ENCODE measurements at places on chromosomes 2 and 18.
A peak's percentile ranks its signal among the peaks of the same experiment; 100 is the strongest.

DNA sequence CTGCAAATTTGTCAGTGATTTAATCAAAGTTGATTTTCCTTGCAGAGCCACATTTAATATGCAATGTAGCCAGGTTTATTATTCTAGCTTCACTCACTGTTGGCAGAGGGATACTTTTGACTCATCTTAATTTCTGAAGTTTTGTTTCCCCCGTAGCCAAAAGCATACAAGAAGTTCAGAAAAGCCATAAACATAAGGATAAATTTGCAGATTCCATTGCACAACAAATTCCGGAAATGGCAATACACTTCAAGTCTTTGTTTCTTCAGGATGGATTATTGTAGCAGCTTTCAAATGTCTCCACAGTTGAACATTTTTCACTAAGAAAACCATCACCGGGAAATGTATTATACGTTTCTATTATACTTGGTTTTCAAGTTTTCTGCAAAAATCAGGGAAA lies 88.0 kb upstream of the ZCCHC2 start:
- DNase-seq = no peak

DNA sequence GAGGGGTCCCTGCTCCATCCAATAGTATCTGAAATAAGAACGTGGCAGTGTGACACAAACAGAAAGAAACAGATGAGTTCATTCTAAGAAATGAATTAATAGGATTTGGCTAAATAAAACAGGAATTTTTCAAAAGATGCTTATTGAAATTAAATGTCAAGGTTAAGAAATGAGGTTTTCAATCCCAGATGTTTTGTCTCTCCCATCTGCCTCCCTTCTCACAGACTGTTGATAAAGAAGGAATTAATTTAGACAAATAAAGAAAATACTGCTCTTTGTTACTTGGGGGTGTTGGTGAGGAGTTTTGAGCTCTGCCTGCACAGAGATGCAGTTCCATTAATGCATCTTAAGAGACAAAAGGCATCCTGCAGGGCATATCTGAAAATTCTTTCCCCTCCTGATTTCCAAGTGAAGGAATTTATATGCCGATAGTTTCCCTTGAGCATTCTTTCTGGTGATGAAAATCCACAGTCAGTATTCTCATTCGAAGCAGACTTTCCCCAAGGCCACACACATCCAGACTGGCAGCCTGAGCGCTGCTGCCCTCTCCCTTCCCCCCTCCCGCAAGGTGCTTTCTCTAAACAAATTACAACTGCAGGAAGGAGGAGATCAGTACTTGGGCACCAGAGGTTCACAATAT lies 385.4 kb upstream of the RND3 start:
- peak; percentile 40 for DNase-seq

DNA sequence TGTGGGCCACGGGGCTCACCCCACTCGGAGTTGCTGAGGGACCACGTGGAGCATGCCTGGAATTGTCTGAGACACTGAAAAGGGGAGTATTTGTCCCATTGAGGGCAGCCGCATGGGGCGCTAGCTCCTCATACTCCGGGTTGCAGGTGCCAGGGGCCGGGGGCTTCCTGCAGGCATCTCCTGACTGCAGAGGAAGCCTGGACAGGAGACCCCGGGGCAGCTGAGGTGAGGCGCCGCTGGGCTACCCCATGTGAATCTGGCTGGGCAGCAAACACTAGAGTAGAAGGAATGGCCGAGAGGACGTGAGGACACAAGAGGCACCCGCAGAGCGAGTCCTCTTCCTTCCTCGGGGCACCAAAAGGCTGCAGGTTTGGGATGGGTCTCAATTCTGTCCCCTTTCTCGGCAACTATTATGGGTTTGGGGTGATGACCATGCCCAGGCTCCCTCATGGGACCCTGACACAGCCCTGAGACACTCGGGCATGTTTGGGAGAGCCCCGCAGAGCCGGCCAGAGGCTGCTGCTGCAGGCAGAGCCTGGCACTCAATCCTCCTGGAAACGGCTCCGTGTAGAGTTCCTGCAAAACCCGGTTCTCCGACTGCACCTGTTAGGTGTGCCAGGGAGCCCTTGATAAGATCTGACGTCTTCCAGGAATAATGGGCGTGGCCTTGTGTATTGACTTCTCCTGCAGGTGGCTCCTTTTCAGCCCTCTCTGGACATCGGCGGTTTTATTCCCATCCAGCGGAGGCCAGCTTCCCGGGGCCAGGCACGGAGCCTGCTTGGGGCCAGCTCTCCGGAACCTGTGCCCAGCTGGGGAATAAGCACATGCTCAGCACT lies 77.0 kb downstream of the CTIF start:
- DNase-seq = no peak

GRCh38 chr2:151790689-151791088 lies 37.5 kb downstream of the ARL5A start:
- DNase-seq = no peak

DNA sequence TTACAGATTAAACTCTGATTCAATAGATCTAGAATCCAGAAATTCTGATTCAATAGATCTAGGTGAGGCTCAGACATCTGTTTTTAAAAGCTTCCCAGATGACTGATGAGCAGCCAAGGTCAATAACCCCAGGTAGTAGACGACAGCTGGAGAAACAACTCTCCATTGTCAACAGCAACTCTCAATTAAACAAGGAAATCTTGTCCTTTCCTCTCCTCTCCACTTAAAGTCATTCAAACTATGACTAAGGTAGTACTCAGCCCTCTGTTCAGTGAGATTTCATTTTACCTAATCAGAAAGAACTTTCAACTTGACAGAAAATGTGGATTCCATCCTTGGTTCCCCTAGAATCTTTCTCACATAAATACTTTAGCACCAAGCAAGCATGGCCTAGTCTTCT lies 94.6 kb upstream of the SCG2 start:
- peak; percentile 17 for DNase-seq

DNA sequence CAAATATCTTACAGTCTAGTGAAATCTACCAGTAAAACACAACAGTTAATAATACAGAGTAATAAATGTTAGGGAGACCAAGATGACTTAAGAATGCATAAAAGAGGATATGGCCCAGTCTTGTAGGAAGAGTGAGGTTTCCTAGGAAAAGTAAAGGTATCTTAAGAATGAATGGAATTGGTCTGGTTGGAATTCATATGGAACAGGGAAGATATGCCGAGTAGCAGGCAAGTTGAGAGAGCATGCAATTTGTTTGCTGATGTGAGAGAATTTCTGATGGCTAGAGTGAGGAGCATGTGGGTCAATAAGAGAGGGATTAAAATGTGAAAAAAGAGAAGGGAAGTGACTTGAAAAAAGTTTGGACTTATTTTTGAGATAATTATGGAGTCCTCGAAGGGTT lies 512.9 kb upstream of the ZEB2 start:
- peak; percentile 38 for DNase-seq

- peak; percentile 53 for DNase-seq
These were observed 3.6 kb downstream of the ARID5A start for GRCh38 chr2:96540136-96540535.

DNA sequence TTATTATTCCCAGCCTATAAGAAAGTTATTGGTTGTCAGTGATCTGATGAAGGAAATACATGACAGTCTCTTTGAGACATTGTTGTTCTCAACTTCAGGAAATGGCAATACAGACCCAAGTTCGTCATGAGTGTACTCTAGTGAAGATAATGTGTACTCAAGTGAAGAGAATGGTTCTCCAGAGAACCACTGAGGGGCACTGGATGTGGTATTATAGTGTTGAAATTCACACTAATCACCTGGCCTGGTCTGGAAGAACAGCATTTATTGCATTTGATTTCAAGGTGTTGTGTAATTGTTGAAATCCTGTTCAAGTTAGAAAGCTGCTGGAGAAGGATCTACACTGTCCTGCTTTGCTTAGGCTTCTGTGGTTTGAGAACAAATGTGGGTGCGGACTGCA lies 23.4 kb upstream of the OTX1 start:
- DNase-seq = no peak

GRCh38 chr2:240765007-240765406 lies 55.0 kb downstream of the KIF1A start:
- no peak for DNase-seq

DNA sequence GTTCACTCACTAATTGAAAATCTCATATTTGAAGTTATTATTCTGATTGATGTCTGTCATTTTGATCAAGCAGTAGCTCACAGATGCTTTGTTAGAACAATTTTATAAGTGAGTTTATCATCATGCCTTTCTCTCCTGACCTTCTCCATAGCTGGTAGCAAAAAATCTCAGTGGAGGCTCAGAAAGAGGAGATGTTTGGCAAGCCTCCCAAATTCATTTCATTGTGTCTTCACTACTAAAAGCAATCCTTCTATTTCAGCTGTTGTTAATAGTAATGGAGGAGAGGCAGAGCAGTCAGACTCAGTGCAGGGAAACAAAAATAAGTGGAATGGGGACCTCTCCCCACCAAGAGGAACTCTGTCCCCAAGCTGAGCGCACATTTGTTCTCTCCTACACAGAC lies 2127.8 kb upstream of the CELF4 start:
- peak; percentile 20 for DNase-seq

DNA sequence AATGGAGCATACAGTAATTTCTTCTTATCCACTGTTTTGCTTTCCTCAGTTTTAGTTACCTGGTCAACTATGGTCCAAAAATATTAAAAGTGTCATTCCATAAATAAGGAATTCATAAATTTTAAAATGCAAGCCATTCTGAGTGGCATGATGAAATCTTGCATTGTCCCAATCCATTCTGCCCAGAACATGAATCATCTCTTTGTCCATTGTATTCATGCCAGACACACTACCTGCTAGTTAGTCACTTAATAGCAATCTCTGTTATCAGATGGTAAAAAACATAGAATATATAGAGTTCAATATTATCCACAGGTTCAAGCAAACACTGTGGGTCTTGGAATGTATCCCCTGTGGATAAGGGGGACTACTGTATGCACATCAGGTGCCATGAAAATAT lies 872.2 kb upstream of the NXPH2 start:
- DNase-seq = no peak

- no peak for DNase-seq
These were observed 160.7 kb downstream of the CSRNP3 start for GRCh38 chr2:165630236-165630635.

DNA sequence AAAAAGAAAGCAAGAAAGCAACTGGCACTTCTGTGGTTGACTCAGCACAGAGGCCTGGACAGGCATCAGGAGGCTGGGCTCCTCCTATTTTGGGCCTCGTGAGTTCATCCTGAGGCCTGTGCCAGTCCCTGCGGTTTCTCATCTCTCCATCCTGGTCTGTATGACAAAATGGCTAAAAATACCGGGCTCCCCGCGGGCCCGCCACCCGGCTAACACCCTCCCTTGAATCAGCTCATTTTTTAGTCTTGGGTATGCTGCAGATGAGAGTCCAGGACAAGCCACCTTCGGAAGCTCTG lies 62.3 kb upstream of the YWHAQ start:
- peak; percentile 31 for DNase-seq

GRCh38 chr2:128716299-128716721 lies 397.6 kb upstream of the HS6ST1 start:
- DNase-seq = no peak

DNA sequence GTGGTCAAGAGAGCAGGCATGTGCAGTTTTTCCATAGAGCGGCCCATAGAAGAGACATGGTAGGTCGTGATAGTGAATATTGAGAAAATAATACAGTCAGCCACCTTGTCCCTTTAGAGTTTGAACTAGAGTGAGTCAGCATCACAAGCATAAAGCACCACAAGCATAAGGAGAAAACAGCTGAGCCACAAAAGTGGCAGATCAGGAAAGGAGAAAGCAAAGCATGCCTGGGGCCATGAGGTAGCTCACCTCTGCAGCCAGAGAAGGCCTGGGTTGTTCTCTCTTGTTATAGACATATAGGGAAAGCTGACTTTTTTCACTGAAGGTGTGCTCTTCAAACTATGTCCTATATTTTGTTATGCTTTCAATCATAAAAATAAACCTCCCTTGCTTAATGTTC lies 879.0 kb downstream of the DSC3 start:
- no peak for DNase-seq

- no peak for DNase-seq
These were observed 254.3 kb downstream of the RBM43 start for GRCh38 chr2:151007365-151007764.

GRCh38 chr2:79935771-79936657 lies 368.5 kb downstream of the LRRTM1 start:
- peak; percentile 77 for DNase-seq

DNA sequence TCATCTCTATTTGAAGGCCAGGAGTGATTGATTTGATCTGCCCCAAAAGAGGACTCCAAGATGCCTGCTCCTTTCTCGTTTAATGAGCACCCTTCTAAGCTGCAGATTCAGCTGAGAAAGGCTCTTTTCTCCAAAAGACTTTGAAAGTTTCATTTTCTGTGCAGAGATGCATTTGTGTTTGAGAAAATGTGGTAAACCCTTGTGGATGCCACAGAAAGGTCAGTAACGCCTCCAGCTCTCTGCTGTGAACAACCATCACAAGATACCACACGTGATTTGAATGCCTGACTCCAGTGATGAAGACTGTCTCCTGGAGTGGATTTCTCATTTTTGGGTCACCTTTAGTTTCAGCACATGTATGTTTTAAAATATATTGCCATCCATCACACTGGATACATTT lies 35.0 kb upstream of the CCDC85A start:
- no peak for DNase-seq

- DNase-seq = peak; percentile 68
These were observed 32.6 kb downstream of the MRPL33 start for GRCh38 chr2:27804146-27804545.

DNA sequence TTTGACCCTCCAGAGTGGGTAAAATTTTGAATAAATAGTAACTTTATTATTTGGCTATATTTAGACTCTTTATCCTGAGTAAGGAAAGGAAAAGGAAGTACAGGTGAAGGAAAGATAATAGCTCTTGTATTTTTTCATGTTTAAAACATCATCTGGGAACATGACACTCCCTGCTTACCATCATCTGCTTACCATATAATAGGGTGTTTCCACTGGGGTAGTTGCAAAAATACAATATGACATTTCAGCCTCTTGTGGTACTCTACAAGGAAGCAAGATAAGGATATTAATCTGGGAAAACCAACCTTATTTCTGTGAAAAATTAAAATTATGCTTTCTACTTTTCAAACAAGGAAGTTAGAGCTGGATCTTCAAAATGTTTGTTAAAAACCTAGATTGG lies 9.9 kb downstream of the RELCH start:
- no peak for DNase-seq

DNA sequence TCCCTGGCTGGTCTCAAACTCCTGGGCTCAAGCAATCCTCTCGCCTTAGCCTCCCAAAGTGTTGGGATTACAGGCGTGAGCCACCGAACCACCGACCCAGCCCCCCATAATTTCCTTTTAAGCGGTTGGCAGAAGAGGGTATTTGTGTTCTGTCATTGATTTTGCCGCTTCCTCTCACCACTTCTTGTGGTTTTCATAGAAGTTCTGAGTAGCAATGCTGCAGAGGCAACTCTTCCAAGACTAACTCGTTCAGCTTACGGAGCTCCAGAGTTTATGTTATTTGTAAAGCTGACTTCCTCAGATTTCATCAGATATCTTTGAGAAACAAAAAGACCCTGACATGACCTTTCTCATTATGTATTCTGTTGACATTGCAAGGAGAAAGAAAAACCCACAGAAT lies 261.4 kb upstream of the KCNJ3 start:
- no peak for DNase-seq
